Mesenteric fat pad (tissue), 1 donor: ENCODE measurements at places on chromosomes 1 and 21. TPM values are rescaled to one million over a fixed set of nuclear protein-coding genes. Genes with fewer than 3 reads are reported as not detected.

DNA sequence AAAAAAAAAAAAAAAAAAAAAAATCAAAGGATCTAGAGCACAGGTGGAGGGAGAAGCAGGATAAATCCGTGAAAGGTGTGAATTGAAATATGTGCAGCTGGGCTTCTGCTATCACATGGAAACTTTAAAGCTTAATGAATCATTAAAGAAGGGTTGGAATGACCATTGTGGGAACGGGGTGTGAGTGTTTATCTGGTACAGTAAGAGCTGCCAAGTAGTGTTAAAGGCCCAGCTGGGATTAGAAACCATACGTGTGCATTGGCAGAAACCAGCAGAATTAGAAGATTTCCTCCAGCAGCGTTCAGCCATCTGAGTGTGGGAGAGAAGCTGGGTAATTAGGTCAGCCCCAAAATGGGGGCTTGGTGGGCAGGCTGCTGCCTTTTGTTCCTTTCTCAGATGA lies 13.5 kb downstream of the FALEC start:
- DNase-seq = no peak

AKR7A2 gene
- total RNA-seq = 39.4 TPM

DNA sequence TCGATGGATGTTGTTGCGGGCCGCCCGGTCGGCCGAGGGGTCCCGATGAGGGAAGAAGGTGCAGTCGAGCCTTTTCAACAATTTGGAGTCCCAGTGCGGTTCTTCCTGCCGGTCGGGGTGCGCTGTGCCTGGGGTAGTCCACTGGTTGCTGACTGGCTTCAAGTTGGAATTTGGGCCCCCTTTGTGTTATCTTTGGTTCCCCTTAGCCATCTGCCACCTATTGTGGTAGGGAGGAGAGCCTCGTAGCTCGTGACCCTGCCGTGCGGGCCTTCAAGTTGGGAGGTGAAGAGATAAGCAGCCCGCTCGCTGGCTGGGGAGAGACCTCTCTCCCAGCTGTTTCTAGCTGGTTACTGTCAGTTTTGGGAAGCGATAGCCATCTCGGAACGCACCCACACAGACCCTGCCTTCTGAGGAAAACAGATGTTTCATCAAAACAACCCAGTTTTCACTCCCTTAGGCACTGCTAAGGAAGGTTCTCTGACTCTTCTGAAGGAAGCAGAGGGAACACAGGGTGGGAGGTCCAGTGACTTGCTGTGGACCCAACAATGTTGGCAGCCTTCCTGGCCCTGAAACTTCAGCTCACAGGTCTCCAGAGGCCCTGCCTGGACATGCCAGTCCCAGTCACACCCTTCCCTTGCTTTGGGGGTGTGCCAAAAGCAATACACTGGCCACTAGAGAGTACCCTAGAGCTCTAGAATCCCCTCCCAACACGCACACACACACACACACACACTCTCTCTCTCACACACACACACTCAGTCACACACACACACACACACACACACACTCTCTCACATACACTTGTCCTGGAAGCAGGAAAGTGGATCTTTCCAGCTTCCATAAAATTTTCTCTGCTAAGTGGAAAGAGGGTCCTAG lies 1.0 kb downstream of the BTG2 start:
- DNase-seq = peak; percentile 88

GJA9 gene
- total RNA-seq = not detected

BPNT1 gene
- 22.1 TPM for total RNA-seq

- DNase-seq = peak; percentile 71
Measured at GRCh38 chr1:228282329-228283042, 74.6 kb downstream of the OBSCN start.

DNA sequence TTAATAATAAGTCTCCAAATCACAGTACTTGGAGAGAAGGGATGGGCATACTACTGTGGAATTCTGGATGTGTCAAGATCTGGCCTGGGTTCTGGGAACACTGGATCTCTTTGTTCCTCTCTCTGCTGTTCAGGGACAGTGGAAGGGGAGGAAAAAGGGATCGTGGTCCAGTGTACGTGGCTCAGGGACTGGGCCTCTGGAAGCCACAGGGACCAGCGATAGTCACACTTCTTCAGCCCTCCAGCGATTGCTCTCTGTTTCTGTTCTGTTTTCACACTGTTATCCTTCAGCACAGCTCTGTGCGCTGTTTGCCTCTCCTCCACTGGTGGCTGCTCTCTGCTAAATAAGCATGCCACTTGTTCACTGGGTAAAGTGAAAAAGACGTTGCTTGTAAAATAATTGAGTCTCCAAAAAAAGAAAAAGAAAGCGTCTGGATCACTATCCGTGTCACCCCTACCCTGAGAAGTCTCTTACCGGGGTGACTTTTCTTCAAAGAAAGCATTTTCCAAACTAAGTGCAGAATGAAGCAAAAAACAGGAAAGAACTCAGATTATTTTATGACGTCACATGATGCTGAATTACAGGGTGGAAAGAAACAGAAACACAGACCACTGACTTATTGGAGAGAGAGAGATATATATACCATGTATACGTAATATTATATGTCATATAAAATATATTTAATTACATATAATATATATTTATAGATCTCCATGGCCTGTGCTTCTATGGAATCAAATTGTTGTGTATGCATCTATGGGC lies 279.4 kb downstream of the RGS7 start:
- no peak for DNase-seq

ZBTB8A gene
- total RNA-seq = 6.8 TPM

- DNase-seq = no peak
Measured at GRCh38 chr1:185529673-185530072, 204.5 kb upstream of the HMCN1 start.

GRCh38 chr1:157245823-157246222 lies 107.6 kb upstream of the ETV3 start:
- no peak for DNase-seq

GRCh38 chr1:53945433-53946251 lies at the start of gene IFT25:
Gene IFT25 (minus strand): TSS chr1:53945699. CDS start chr1:53940082, 5,617 bp downstream.
- peak; percentile 99 for DNase-seq

GRCh38 chr1:244012202-244012601 lies 38.9 kb upstream of the ZBTB18 start:
- DNase-seq = no peak

DNA sequence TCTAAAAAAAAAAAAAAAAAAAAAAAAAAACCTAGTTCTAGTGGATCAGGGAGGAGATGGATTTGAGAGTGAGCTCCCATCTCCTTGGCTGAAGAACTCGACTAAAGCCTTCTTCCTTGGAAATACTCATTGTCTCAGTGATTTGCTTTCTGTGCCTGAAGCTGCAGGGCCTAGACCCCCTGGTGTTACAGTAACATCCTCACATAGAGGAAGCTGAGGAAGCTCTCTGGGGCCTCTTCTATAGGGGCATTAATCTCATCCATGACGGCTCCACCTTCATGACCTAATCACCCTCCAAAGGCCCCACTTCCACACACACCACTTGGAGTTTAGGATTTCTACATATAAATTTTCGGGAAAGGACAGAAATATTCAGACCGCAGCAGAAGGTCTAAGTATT lies 95.9 kb upstream of the ETS2 start:
- DNase-seq = no peak

- DNase-seq = peak; percentile 35
Measured at GRCh38 chr1:110610696-110611286, 4.6 kb upstream of the KCNA2 start.

DNA sequence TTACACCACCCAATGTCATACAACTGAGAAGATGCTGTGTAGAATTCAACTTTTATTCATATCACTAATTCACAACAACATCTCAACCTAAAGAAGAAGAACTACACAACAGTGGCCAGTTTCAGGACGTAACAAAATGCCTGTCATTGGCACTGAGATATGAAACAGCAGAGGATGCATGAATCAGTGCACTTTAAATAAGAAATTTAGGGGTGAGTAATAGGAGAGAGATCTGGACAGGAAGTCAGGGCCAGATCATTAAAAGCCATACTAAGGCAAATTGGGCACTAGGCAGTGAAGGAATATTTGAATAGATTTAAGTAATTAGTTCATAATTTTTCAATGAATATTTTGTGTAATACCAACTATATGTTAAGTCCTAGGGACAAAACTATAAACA lies 510.5 kb downstream of the PLPP3 start:
- DNase-seq = no peak

SPRR2G gene
- not detected for total RNA-seq

- no peak for DNase-seq
Measured at GRCh38 chr1:77218477-77219165, 609 bp downstream of the PIGK start.

MYOC gene
- 6.3 TPM for total RNA-seq

- no peak for DNase-seq
Measured at GRCh38 chr1:167800251-167800650, 78.5 kb downstream of the MPZL1 start.

GRCh38 chr1:29628190-29628589 lies 391.9 kb downstream of the PTPRU start:
- DNase-seq = no peak

- no peak for DNase-seq
Measured at GRCh38 chr1:103156966-103157365, 48.6 kb upstream of the COL11A1 start.

GRCh38 chr21:16589006-16589898 lies 859.5 kb downstream of the USP25 start:
- no peak for DNase-seq

DNA sequence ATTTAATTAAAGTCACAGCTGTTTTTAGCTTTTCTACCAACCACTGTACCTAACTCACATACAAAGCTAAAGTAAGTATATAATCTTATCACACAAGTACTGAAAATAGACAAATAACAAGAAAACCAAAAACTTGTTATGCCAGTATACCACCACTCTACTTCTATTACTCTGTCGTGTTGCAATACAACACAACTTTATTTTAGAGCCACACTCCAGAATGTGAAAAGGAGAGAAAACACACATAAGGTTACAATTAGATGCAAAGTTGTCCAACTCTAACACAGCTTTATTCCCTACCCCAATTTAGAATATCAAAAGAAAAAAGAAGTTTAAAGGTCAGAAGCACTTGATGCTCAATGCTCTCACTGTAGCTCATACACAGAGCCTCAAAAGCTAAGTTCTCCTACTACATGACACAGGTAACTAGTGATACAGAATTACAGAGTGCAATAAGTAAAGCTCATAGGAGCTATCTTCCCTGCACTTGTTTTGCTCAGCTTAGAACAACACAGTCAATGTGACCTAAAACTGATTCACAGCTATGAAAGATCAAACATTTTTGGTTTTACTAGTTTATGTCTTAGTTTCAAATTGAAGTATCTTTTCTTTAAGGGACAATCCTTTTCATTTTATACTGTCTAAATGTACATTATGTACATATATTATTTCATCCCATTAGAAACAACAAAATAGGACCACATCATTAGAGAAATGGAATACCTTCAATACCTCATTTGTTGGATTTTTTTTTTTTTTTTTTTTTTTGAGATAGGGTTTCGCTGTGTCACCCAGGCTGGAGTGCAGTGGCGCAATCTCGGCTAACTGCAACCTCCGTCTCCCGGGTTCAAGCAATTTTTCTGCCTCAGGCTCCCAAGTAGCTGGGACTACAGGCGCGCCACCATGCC lies 29.2 kb downstream of the EYA3 start:
- no peak for DNase-seq

- no peak for DNase-seq
Measured at GRCh38 chr1:230240446-230241086, 173.5 kb downstream of the GALNT2 start.

GRCh38 chr1:66452982-66453381 lies 81.0 kb upstream of the SGIP1 start:
- DNase-seq = no peak

DNA sequence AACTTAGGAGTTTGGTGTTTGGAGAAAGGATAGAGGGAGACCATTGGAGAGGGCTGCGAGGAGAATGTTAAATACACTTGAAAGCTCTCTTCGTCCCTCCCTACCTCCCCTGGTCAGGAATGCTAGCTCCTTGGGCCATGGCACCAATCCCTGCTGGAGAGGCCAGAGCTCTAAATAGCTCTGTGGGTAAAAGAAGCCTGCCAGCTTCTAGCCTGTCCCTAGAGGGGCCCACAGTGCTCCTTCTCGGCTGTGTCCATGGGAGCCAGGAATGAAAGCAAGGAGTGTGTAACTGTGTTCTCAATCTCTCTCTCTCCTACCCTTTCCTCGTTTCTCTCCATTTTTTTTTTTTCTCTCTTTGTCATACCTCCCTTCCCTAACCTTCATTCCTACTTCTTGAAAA lies at the start of gene CCDC190:
TSS of gene CCDC190 (minus strand) at position 75 of the 400 bp plus-strand sequence. CDS start 1,529 bp downstream, outside the sequence.
- no peak for DNase-seq

DNA sequence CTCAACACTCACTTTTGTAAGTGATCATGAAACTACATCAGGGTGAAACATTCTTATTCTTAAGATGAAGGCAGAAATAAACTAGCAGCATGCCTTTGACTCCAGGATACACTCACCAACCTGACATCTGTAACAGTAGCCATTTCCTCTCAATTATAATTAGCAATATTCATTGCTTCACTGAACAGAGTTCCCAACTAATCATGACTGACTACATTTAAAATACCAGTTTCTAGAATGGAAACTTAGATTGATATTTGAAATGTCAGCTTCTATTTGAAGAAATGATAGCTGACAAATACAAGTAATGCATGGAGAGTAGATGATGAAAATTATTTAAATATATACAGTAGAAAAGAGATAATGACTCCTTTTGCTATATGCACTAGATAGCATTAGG lies 1023.8 kb downstream of the MRPL39 start:
- no peak for DNase-seq

CRB1 gene
- total RNA-seq = 0.48 TPM

DNA sequence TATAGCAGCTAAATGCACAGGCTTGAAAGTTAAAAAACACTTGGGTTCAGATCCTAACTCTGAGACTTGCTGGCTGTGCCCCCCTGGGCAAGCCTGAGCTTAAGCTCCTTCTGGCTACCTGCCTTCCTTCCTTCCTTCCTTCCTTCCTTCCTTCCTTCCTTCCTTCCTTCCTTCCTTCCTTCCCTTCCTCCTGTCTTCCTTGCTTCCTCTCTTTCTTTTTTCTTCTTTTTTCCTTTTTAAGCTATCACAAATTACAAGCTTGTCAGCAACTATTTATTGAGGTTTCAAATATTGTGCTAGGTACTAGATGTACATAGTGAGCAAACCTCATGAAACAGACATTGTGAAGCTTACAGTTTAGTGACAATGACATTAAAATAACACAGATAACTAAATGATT lies 15.1 kb downstream of the SGIP1 start:
- DNase-seq = no peak

BCL10 gene
- total RNA-seq = 22.2 TPM

- DNase-seq = no peak
Measured at GRCh38 chr1:176090766-176091165, 116.3 kb downstream of the COP1 start.

KIF14 gene
- total RNA-seq = 0.03 TPM

DNA sequence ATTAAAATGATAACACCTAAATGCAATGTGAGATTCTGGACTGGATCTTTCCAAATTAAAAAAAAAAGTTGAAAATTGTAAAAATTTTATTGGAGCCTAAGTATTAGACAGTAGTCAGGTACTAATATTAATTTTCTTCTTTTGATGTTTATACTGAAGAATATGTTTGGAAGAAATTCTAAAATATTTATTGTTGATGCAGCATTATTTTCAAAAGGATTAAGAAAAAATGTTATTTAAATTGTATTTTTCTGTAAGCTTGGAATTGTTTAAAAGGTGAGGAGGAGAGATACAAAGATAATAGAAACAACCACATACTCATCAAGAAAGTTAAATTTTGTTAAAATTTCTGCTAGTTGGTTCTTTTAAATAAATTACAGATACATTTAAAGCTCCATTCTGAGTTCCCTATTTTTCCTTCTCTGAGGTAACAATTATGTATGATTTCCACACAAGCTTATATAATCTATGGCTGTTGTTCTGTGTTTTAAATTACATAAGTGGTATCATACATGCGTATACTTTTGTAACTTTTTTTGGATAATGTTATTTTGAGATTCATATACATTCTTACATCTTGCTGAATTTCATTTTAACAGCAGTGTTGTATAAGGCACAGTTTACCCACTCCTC lies 180.3 kb upstream of the RGS18 start:
- DNase-seq = no peak

DPM3 gene
- total RNA-seq = 76.2 TPM
